Stimulated activated CD8-positive, alpha-beta memory T cell treated with anti-CD3 and anti-CD28 coated beads, Interleukin-4, amount 100 ng/mL, for 1 hour (primary cell): ENCODE measurements at places on chromosomes 1 and 21.

GRCh38 chr21:15001857-15002606, 62.8 kb downstream of the NRIP1 start:
- DNase-seq, result no peak

GRCh38 chr1:165235777-165236291, 120.7 kb downstream of the LMX1A start:
- DNase-seq, result no peak

GRCh38 chr21:34900376-34900775, 148.7 kb downstream of the RUNX1 start:
- DNase-seq, result no peak

GRCh38 chr1:164699815-164700491, 141.0 kb downstream of the PBX1 start:
- DNase-seq, result no peak

DNA sequence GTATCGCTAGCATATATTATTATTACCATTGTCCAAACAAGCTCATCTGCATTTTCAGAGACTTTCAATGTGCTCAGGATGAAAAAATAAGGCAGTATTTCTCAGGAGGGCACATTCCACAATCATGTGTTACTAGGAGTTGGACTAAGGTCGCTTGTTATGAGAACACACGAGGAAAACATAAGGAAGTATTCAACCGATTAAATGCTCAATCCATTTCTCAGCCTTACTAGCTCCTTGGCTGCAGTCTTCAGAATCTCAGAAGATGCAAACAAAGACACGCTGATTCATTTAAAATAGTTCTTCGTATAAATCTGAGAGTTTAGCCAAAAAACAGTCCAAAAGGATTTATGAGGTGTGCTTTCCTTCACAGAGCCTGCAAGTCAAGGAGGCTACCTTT, 82.0 kb upstream of the JAK1 start:
- DNase-seq, result no peak

DNA sequence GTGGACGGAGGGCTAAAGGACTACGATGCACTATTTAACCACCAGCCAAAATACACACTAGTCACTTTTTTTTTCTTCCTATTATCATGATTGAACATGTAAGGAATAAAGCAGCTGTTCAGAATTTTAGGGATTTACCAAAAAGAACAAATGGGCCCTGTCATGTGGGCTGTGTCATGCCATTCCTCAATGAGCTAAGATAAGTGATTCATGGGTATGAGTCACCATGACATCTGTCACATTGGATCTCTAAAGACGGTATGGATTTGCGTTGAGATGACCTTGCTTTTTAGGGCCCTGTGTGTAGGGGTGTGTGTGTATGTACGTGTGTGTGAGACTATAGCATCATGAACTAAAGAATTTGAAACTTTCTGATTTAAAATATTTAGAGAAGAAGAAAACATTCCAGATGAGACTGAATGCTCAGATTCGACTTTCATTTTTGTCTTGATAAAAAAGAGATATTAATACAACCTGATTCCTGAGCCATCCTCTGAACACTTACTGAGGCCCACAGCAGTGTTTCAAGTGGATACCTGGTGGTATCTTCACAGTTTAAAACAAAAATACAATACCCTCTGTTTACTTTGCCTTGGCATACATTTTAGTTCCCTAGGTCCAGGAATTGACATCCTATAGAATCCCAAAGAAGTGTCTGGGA, 246.1 kb upstream of the DUSP10 start:
- no peak for DNase-seq

GRCh38 chr1:4510276-4510691, 144.1 kb upstream of the AJAP1 start:
- DNase-seq, result no peak

DNA sequence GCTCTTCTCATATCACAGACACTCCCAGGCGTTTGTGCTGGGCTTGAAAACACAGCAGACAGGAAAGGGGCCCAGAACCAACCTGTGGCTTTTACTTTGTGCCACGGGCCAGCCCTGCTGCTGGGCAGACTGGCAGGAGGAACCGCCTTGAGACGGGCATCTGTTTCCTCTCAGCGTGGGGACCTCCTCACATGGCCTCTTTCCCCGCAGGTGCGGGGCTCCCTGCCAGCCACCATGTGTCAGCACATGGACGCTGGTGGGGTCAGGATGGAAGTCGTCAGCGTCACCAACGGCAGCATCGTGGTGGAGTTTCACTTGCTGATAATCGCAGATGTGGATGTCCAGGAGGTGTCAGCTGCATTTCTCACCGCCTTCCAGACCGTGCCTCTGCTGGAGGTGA, 47.8 kb downstream of the UMODL1 start:
- DNase-seq, result no peak

- DNase-seq, result no peak
Observed at GRCh38 chr1:219871427-219872057, 56.8 kb downstream of the SLC30A10 start.

DNA sequence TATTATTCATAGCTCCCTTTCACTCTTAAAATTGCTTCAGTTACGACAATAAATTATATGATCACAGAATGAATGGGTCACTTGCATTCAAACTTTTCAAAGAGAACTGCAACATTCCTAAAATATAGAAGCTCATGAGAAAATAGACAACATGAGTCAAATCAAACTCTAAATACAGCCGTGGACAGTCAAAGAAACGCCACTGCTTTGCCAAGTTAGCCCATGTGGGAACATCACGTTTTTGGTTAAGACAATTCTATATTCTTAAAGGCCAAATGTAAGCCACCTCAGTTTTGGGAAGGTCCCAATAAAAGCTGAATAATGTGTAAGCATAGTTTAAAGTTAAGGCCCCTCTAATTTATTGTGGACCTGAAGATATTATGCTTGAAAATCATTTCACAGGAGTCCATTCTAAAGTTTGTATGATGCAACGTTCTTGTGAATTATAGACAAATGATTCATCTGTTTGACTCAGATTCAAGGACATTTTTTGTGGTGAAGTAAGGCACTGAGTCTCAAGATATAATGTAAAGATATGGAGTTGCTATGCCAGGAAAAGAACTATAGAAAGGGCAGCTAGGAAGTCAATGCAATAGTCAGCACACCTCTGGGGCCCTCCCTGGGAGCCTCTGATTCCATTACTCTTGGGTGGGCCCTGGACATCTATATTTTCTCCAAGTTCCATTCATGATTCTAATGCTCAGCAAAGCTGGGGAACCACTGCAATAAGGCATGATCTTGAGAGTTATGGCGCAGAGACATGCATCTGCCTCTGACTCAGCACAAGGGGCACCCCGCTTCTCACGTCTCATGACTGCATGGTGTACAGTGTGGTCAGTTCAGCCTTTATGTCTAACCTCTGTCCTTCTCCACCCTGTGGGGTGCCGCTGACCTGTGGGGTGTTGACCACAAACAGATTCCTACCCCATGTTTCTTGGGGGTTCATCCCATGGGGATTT, 33.9 kb downstream of the ETS2 start:
- no peak for DNase-seq

GRCh38 chr1:84168783-84169182, 24.7 kb downstream of the PRKACB start:
- DNase-seq, result no peak

- DNase-seq, result no peak
Observed at GRCh38 chr1:39082010-39082799, 56.1 kb downstream of the NDUFS5 start.

DNA sequence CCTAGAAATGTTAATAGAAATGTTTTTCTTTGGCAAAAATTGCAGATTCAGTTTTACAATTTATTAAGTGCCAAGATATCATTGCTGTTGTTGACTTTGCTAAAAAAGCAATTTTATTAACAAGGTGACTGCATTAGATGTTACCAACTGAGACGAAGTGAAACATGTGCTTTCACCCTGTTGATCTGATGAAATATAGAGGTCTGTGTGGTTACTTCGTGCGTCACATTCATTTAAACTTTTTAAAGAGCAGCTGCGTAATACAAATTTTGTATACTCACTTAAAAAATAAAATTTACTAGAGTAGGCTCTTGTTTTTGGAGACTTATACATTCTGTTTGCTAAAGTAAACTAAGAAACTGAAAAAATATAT, 465.7 kb downstream of the USP25 start:
- DNase-seq, result no peak

DNA sequence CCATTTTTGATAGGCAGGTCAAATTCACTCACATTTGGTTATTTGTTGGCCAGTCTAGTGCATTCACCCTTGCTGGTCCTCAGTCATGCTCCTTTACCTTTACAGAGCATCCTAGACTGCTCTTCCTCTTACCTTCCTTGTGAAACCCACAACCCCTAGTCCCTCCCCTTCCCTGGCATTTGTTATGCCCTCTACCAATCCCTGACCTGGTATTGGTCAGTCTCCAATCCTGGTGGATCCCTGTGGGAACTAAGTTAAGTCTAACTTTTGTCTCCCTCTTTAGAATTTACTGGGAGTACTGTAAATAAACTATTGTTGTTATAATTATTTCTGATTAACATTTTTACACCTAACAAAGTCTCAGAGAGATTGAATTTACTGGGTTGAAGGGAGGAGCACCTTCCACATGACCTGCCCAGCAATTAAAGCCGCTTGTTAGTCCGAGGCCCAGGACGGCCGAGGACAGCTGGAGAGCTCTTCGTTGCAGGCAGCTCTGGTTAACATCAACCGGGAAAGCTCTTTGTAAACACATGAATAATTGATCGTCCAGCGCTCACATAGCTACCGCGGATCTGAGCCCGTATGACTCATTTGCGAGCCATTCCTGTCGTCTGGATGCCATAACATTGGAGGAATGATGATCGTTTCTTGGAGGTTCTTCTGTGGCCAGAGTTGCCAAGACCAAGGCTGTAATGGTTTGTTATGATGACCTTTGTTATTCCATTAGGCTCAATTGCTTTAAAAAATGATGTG, 31.9 kb downstream of the MTARC1 start:
- DNase-seq, result no peak

DNA sequence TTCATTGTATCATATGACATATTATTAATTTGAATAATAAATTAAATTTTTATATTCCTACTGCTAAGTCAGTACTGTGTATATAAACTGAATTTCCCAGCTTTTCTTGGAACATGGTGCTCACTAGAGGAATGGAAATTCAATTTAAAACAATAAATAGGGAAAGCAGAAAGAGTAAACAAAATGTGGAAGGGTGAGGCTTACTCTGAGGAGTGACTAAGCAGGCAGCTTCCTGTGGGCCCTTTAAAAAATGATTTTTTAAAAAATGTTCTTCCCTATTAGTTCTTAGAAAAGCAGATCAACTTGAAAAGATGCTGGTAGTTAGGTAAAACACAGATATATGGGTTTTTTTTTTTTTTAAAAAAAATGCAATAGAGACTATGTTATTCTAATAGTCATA, 49.5 kb upstream of the S1PR1 start:
- no peak for DNase-seq

DNA sequence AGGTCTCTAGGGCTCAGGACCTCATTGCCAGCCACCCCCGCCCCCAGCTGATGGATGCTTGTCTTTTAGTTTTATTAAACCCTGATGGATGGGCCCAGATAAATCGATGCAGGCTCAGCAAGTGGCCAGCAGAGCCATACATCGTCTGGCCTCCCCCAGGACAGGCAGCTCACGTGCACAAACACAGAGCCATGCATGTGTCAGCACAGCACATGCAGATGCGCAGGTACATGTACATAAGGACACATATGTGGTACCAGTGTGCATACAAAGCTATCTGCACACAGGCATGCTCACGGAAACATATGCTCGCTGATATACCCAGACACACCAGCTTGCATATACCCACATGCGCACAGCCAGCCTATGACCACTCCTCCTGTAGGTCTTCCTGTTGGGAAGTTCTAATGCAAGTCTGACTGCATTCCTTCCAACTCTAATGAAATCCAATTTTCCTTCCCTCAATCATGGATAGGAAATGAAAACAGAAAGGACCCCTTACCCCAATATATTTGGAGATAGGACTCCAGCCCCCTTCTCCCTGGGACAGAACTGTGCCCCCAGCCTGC, 897 bp downstream of the COL16A1 start:
- DNase-seq, result no peak

DNA sequence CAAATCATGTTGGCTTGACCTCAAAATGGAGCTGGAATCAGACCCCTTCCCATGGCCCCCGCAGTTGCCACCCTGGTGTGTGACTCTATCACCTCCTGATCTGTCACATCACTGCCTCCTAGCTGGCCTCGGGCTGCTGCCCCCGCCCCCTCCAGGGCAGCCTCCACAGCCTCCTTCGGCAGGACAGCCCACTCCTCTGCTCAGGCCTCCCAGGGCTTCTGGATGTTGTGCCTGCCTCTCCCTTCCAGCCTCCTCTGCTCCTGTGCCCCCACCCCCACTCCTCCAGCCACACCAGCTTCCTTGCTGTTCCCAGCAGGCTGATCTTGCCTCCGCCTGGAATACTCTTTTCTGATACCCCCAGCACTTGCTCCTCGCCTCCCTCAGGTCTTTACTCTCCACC, 134.4 kb upstream of the EDN2 start:
- DNase-seq, result no peak

DNA sequence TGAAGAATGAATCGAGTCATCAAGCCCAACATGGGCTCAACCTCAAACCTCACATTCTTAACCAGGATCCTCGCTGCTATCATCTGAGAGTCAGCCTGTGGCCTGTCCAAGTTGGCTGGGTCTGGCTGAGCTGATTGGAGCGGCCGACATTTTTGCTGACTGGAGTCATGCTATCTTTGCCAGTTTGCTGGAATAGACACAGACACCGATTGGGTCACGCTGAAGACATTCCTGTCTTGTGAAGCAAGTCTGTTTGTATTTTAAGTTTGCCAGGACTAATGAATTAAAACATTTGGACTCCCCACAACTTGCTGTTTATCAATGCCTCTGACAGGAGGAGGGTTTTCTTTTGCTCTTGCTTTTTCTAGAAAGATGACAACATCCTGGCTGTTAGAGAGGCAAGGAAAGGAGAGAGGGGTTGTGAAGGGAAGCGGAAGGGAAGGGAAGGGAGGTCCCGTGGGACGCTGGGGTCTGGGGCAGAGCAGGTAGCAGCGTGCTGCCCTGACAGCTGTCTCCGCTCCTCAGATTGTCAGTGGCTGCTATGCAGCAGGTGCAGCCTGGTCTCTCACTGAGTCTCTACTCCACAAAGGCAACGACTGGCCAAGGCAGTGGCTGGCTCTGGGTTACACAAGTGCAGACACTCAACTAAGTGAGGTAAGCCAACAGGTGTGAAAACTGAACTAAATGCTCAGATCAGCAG, at the start of gene MAP3K7CL:
Gene MAP3K7CL, plus strand, starts transcription at position 375 of the 700 bp plus-strand sequence. CDS start 2,701 bp downstream, outside the sequence.
- no peak for DNase-seq
